HS-27A (cell line): ENCODE measurements at places on chromosomes 7 and 10.

- no peak for DNase-seq
These were observed 103.9 kb downstream of the LRRC4 start for GRCh38 chr7:127927348-127927696.

DNA sequence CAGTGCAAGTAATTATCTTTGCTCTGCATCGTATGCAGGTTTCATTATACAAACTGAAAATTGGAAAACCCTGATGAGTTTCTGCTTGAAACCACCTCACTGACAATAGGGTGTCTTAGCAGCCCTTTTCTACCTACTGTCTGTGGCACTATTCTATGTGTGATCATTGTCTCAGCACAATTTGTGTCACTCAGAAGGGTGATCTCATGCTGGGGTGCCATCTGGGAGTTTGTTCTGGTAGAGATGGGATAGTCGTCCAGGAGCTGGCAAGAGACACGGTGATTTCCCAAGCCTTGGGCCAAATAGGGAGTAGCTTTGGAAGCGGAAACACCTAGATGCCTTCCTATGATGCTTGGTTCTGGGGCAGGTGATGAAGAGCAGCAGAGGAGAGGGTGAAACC is 186.3 kb downstream of the FRMD4A start:
- no peak for DNase-seq

- DNase-seq = no peak
These were observed 55.4 kb downstream of the NKX6-2 start for GRCh38 chr10:132730573-132730953.

DNA sequence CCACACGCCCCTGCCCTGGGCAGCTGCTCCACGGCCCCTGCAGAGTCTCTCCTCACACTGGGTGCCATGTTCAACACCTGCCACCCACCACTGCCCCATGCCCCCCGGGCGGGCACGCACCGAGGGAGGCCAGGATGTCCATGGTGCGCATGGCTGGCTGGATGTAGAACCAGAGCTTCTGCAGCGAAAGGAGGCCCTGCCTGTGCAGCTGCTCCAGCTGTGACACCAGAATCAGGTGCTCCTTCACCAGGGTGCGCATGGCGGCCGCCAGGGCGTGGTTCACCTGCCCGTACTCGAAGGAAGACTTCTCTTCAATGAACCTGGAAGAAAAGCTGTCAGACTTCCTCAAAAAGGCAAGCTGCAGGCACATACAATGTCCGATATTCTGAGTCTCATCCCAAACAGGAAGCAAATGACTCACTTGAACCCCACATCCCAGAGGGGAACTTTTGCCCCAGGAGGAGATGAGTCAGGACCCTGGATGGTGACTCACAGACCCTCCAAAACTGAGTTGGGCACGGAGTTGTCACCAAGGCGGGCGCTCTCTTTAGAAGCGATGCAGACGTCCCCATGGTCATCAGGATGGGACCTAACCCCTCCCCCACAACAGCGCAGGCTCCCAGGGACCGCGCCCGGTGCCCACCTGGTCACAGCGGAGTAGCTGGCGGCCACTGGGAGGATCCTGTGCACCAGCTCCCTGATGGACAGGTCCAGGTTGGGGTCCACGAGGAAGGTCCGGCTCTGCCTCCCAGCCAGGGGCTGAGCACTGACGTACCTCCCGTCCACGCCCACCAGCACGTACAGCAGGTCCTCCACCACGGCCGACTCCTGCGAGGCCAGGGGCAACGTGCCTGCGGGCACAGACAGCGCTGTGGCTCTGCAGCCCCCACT is 15.5 kb downstream of the TUBGCP2 start:
- no peak for DNase-seq

GRCh38 chr7:116859323-116859722 is 3.1 kb upstream of the CAPZA2 start:
- DNase-seq = no peak

- no peak for DNase-seq
These were observed 58.3 kb upstream of the NANOS1 start for GRCh38 chr10:118971187-118971586.

DNA sequence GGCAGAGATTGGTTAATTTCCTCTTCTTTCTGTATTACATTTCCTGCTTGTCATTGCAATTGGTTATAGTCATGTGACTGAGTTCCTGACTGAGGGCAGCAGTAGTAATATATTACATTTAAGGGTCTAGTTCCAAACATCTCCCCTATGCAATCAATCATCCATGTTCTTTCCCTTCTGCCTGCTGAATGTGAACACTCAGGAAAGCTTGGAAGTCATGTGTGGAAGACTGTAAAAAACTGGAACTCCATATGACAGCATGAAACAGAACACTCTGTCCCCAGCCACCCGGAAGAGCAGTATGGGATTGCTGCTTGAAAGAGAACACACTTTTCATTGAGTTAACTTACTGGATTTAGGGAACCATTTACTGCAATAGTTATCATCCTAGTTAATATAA is 459.7 kb upstream of the SEMA3A start:
- no peak for DNase-seq

DNA sequence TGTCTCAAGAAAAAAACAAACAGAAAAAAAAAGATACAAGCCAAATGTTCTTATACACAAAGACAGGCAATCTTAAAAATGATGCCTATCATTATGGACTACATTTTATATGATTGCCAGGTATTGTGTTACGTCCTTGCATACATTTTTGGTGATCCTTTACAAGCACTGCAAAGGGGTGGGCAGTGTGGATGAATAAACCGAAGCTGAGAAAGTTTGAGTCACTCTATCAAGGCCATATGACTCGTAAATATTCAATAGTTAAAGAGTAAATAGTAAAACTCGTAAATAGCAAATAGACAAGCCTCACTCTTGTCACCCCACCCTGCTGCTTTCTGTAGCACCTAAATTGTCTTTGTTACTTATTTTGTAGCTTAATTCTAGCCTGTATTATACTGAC is 326.2 kb downstream of the FRMD4A start:
- DNase-seq = no peak

- no peak for DNase-seq
These were observed 26.9 kb downstream of the ABLIM1 start for GRCh38 chr10:114631090-114631665.

- no peak for DNase-seq
These were observed 721.5 kb downstream of the GRID1 start for GRCh38 chr10:85645053-85645452.

GRCh38 chr7:75743455-75743859 is 4.7 kb upstream of the HIP1 start:
- DNase-seq = no peak

- no peak for DNase-seq
These were observed 36.0 kb downstream of the MKLN1 start for GRCh38 chr7:131363719-131364118.

- no peak for DNase-seq
These were observed 507 bp downstream of the SAR1A start for GRCh38 chr10:70169649-70170364.

DNA sequence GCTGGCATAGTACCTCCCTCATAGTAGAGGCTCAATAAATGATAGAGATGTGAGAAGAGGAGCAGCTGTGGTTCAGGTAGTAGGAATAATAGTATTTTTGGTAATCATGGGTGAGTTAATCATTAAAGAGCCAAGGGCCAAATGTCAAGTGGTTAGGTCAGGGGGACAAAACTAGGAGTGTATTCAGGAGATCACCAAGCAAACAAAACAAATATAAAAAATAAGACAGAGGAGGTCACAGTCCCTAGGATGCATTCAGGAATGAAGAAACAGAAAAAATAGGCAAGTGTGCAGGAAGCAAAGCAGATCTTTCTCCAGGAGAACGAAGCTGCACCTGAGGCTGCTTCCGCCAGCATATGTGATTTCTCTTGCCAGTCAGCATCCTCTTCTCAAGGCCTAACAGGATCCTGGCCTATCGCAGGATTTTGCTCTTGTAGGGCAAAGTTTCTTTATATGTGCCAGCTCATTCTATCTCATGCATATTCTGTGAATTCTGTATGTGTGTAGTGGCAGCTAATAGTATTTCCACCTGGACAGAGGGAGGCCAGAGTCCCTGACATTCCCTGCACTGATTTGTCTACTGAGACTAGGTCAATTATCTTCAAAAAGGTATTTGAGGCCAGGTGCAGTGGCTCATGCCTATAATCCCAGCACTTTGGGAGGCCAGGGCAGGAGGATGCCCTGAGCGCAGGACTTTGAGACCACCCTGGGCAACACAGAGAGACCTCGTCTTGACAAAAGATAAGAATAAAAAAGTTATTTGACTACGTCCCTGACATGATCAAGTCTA is 82.7 kb downstream of the AKR1D1 start:
- no peak for DNase-seq

DNA sequence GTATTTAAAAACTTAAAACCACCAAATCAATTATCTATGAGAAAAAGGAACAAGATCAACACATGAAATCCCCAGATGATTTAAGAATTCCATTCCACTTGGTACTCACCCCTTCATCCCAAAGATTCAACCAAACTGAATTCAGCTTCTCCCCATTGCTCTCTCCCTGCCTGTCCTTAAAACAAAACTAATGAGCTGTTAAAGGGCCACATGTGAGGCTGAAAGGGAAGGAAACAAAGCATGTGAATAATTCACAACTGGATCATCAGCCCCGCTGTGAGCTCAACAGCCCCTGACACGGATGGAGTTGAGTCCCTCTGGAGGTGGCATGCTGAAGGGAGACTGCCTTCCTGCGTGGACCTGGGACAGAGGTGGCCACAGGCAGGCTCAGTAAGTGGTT is 32.9 kb downstream of the VOPP1 start:
- no peak for DNase-seq

DNA sequence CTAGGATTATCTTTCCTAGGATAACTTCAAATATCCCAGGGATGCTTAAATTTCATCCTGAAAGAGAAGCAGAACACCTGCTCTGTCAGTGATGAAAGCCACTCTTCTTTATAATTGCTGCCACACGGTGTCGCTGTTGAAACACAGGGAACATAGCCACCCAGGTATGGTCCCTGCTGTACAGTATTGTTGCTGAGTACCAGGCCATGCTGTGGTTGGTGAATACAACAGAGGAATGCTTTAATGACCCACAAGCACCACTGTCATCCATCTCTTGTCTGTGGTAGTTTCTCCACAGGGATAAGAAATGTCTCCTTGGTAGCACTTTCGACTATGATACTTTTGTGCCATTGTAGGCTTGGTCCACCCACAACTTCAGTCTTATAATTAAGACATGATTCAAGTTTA is 70.6 kb upstream of the STARD3NL start:
- DNase-seq = peak; percentile 15

GRCh38 chr7:122653685-122654084 is 45.2 kb downstream of the RNF133 start:
- DNase-seq = no peak

DNA sequence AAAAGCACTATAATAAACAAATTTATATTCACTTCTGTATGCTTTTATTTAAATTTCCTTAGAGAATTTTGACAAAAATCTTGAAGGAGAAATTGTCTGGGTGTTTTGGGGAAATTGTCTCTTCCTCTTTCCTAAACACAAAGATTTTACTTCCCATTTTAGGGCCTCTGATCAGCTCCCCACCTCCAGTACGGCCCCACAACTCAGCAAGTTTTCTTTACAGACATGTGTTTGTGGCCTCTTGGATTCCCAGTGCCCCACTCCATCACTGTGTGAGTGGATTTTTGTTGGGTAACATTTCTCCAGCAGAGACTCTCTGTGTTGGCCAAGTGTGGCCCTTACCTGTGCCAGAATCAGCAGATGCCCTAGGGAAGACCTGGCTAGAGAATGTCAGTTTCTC is 182.8 kb upstream of the CDC14C start:
- no peak for DNase-seq

DNA sequence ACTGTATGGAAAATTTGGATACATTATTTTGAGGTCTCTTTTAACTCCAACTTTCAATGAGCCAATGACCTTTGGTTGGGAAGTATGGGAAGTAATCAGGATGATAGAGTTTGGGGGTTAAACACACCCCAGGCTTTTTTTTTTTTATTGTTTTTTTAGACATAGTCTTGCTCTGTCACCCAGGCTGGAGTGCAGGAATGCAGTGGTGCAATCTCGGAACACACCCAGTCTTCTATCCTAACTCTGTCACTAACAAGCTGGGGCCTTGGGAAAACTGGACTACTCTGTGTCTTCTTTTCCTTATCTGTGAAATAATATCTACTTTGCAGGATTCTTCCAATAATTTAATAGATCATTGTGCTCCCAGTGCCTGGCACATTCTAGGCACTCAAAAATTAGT is 37.6 kb upstream of the AGBL3 start:
- DNase-seq = no peak

- no peak for DNase-seq
These were observed 2.9 kb downstream of the DEPP1 start for GRCh38 chr10:44975431-44976331.

DNA sequence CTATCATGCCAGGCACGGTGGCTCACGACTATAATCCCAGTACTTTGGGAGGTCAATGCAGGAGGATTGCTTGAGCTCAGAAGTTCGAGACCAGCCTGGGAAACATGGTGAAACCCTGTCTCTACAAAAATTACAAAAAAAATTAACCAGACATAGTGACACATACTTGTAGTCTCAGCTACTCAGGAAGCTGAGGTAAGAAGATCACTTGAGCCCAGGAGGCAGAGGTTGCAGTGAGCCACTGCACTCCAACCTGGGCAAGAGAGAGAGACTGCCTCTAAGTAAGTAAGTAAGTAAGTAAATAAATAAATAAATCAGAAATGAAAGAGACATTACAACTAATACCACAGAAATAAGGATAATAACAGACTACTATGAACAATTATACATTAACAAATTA is 36.2 kb downstream of the PDLIM1 start:
- no peak for DNase-seq

- DNase-seq = no peak
These were observed 161.4 kb downstream of the PIP4K2A start for GRCh38 chr10:22552888-22553378.

GRCh38 chr10:88478256-88478655 is 104.9 kb downstream of the RNLS start:
- DNase-seq = no peak

DNA sequence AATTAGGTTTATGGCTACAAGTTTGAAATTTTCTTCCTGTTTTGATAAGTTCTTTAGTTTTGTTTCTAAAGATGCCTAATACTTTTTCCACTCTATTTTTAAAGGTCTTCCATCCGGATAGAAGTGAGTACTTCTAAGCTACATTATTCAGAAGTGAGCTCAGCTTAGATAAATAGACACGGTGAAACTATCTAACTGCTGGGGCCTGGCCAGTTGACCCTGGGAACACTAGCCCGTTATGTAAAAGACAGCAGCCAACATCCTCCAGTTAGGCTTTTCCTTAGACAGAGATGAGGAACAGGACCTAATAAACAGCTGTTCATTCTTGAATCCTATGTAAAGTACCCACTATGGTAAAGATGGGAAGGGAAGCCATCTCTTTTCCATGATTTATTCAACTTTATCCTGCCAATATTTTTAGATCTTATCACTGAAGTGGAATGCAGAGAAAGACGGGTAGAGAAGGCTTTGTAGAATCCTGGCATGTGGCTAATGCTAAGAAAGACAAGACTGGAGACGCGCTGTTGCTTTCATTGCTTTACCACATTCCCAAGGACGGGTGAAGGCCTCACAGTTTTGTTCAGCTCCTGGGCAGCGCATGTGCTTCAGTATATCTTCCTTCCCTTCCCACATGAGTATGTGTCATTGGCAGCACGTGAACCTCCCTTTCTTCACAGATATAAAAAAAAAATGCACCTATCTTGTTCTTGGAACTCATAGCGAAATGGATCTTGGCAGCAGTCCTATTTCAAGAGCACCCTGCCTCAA is 340.0 kb upstream of the MEOX2 start:
- no peak for DNase-seq
